Daoy (cell line): ENCODE measurements at places on chromosomes 3 and 15.

- DNase-seq: no peak
Observed at GRCh38 chr15:74306781-74307217, 60.6 kb downstream of the CYP11A1 start.

DNA sequence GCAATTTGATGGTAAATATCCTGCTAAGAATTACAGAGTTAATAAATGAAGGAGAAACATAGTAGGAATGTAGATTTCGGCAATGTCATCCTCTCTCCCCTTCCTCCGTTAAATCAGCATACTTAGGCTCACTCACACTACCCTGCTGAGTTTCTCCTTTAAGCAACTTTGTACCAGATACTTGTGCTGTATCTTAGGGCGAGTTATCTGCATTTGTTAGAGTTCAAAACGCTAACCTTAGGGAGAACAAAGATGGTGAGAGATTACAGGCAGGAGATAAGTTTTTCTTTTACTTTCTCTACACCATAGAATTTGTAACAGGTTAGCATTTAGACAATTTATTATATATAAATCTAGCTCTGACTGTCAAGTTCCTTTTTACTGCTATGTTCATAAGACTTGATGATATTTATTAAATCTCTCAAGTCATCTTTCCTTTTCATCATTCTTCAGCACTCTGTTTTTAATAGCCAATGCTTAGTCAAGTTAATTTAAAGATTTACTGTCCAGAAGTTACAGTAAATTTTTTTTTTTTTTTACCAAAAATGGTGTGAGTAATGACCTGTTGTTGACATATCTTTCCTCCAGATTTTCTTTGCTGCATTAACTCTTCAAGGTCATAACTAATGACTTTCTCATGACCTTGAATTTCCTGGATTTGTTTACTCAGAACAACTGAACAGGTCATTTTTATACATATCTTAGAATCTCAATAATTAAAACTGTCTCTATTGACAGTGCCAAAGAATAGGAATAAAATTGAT is 22.2 kb downstream of the SUCNR1 start:
- no peak for DNase-seq

DNA sequence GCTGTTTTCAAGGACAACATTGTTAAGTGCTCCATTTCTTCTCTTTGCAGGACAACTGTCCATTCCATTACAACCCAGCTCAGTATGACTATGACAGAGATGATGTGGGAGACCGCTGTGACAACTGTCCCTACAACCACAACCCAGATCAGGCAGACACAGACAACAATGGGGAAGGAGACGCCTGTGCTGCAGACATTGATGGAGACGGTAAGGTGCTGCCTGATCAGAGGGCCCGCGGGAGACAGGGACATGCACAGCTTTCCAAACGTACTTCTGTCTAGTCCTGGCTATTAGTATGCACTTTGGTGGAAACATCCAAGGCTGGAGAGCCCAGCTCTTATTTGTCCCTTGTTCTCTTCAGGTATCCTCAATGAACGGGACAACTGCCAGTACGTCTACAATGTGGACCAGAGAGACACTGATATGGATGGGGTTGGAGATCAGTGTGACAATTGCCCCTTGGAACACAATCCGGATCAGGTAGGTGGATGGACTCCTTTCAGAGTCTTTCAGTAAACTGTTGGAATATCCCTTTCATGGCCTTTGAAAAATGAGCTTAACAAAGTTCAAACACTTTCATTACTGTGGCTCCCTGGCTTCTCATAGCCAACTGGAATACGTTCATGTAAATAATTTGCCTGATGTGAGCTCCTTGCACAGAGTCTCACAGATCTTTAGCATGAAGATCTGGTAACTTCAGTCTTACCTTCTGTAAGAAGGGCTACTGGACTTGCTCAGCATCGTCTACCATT is 10.4 kb downstream of the THBS1 start:
- peak; percentile 13 for DNase-seq

DNA sequence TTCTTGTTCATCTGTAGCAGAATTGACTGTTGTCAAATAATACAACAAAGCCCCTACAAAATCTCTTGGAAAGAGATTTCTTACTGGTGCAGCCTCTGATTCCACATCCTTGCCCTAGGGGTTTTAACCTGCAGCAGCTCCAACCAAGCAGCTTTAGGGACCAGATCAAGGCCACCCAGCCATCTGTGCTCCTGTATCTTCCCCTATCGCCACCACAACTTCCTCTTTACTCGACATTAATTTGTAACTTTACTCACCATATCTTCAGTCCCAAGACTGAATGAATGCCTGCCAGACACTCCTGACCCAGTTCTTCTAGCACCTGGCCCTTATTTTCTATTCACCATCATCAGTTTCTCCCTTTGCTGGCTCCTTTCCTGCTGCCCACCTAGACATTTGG is 156.6 kb upstream of the IL12A start:
- DNase-seq: no peak

- no peak for DNase-seq
Observed at GRCh38 chr3:127287840-127288239, at the start of gene PRR20G. PRR20G (minus strand) TSS chr3:127288046; CDS start chr3:127287365, 681 bp downstream.

- DNase-seq: no peak
Observed at GRCh38 chr3:123521179-123521969, 63.5 kb downstream of the HACD2 start.

DNA sequence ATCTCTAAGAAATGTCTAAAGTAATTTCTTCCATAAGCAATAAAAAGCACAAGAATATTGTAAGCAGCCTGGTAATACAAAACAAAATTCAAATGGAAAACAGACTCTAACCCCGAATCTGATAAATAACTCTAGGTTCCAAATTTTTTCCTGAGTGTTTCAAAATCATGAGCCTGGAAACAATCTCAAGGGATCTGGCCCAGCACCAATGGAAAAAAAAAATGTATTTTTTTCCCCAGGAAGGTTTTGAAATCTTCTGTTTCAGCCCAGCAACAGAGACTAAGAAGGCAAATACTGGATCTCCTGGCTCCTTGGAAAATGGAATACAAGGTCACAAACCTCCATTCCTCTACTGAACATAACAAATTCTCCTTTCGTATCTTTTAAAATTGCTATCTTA is 13.0 kb downstream of the TBC1D2B start:
- no peak for DNase-seq

GRCh38 chr15:64930019-64930652 is 18.4 kb downstream of the ANKDD1A start:
- DNase-seq: no peak
